H1 (cell line): ENCODE measurements at places on chromosomes 1 and 21. TPM values are rescaled to one million over a fixed set of nuclear protein-coding genes. Genes with fewer than 3 reads are reported as not detected.

- no peak overlapping the region for H3K4me3 ChIP-seq
- H3K4me1 ChIP-seq: no peaks in the 10 kb centered on the region
- H3K27ac ChIP-seq: no peak overlapping the region
- no peaks in the 10 kb centered on the region for H3K36me3 ChIP-seq
- no peaks in the 10 kb centered on the region for H3K27me3 ChIP-seq
Measured at GRCh38 chr1:199669916-199670315, 357.6 kb upstream of the NR5A2 start.

GRCh38 chr1:195754303-195754702, 853.9 kb downstream of the KCNT2 start:
- DNase-seq: no peak

- H3K27me3 ChIP-seq: no peaks in the 10 kb centered on the region
- H3K4me1 ChIP-seq: peaks cover 10% of the 10 kb centered on the region
- H3K27ac ChIP-seq: peak overlapping the region; percentile 41
- peak; percentile 56 for DNase-seq
- no peaks in the 10 kb centered on the region for H3K36me3 ChIP-seq
Measured at GRCh38 chr1:115545791-115546733, 95.7 kb upstream of the VANGL1 start.

DNA sequence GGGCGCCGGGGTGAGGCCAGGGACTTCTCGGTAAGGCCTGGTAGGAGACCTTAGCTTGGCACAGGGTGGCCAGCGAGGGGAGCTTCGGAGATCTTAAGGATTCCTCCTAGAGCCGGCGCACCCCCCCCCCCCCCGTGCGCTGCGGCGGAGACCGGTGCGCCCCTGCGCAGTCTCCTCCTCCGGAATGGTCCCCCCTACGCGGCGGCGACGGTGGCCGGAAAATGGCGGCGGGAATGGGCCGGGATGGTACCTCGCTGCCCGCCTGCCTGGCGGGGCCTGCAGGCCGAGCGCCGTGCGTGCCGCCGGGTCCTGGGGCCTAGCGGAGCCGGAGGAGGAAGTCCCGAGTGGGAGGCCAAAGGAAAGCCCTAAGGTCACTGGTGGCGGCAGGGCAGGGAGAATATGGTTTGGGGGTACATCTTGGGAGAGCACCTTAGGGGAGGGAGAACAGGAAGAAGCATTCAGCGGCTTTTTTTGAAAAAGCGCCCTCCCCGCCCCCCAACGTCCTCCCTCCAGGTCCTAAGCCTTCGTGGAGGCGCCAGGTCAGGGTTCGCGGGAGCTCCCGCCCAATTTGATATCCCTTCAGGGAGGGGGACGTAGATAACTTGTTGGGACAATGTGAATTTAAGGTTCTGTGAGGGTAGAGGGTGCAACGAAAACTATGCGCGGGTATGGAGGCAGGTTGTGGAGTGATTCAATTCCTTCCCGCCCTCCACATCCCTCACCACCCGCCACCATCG, 429 bp downstream of the SRRM1 start:
- H3K36me3 ChIP-seq: peaks cover 21% of the 10 kb centered on the region
- H3K4me3 ChIP-seq: peak overlapping the region; percentile 90
- peak overlapping the region; percentile 94 for H3K27ac ChIP-seq

DNA sequence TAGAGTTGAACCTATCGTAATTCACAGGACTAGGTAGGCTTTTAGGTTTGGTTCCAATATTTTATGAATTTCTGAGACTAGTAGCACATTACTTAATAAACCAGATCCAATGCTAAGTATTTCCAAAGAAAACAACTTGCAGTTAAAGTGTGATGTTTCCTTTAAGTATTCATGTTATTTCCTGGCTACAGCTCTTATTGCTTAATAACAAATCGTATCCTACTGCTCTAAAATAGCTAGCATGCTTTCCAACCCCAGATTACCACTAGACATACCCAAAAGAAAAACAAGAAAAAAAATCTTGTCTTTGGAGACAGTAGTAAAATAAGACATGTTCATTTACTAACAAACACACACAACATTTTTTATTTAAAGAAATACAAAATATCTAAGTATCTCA, 898 bp downstream of the KRTAP27-1 start:
- H3K36me3 ChIP-seq: no peaks in the 10 kb centered on the region
- no peak overlapping the region for H3K27ac ChIP-seq
- no peak overlapping the region for H3K4me3 ChIP-seq
- no peaks in the 10 kb centered on the region for H3K27me3 ChIP-seq
- no peaks in the 10 kb centered on the region for H3K4me1 ChIP-seq

DNA sequence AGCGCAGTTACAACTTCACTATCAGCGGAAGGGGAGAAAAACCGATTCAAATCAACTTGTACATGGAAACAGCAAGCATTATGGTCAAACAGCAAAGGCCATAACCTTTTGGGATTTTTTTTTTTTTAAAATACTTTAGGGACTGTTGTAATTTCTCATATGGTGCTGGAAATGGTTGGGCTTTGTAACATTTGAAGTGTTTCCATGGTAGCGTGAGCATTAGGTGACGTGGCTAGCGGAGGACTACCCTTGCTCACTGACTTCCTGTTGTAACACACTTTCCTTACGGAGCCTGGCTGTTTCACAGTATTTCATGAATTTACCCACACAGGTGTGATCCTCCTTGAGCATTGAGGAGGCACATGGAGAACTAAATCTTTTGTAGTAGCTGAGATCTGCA, 269.5 kb downstream of the TM2D1 start:
- no peaks in the 10 kb centered on the region for H3K36me3 ChIP-seq
- H3K27me3 ChIP-seq: no peaks in the 10 kb centered on the region
- peaks cover 1% of the 10 kb centered on the region; the same call in 1 of the 2 replicates for H3K4me1 ChIP-seq

- no peak overlapping the region for H3K4me3 ChIP-seq
- H3K4me1 ChIP-seq: no peaks in the 10 kb centered on the region
- no peak overlapping the region for H3K27ac ChIP-seq
- H3K36me3 ChIP-seq: no peaks in the 10 kb centered on the region
Measured at GRCh38 chr1:50181027-50181663, 72.4 kb downstream of the ELAVL4 start.

GRCh38 chr1:20197329-20197791, 11.0 kb upstream of the PLA2G2C start:
- no peaks in the 10 kb centered on the region for H3K36me3 ChIP-seq
- no peak for DNase-seq
- H3K4me3 ChIP-seq: no peak overlapping the region
- no peaks in the 10 kb centered on the region for H3K27me3 ChIP-seq
- H3K4me1 ChIP-seq: no peaks in the 10 kb centered on the region; the same call in 1 of the 2 replicates

DNA sequence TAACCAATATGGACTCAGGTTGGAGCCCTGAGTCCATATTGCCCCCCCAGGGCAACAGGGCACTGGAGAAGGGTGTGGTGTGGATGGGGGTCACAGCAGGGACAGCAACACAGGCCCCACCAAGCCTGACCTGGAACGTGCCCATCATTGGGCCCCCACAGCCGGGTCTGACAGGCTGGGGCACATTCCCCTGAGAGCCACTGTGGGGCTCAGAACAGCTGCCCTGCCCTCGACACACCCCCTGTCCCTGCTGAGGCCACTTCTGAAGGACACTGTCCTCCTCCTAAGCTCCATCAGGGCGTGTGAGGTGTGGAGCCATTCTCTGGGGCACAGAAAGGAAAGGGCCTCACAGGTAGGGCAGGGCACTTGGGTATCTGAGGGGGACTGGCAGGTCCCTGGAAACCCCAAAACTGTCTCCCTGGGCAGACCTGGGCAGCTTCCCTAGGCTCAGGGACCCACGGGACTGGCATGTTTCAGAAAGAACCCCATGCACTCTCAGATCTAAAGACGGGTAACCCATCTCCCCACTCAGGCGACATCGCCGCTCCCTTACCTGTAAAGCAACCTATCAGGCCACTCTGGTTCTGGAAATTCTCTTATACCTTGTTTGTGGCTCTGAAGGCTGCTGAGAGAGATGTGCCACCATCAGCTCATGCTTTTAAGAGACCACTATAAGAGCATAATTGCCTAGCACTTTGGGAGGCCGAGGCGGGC, 95.5 kb downstream of the DMRTB1 start:
- no peaks in the 10 kb centered on the region for H3K36me3 ChIP-seq
- peaks cover 4% of the 10 kb centered on the region; the same call in 1 of the 2 replicates for H3K27me3 ChIP-seq
- no peak overlapping the region for H3K4me3 ChIP-seq

DNA sequence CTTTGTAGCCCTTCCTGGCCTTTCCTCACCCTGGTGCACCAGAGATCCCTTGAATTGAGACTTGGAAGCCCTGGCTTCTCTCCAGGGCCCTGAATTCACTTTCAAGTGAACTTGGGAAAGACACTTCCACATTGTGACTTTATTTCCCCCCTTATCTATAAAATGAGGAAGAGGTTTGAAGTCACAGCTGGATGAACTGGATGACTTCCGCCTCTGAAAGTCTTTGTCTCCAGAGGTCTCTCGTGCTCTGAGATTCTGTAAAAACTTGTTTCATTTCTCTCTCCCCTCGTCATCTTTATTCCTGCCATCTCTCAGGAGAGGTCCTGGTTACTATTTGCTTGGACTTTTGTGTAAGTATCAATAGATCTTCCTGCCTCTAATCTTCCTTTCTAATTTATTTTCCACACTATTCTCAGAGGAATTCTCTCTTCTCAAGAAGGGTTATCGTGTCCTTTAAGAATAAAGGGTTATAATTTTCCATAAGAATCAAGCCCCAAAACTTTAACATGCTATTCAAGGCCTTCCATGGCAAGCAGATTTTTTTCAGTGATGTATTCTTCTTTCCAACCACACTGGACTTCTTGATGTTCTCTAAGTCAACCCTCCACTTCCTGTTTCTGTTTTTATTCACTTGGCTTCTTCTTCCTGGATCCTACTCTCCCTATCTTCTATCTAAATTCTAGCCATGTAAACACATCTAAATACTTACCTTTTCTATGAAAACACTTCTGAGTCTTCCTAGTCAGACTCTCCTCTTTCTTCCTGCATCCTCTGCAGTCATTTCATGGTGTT, 6.5 kb upstream of the RPTN start:
- no peaks in the 10 kb centered on the region for H3K36me3 ChIP-seq
- no peak overlapping the region for H3K27ac ChIP-seq
- H3K4me1 ChIP-seq: no peaks in the 10 kb centered on the region
- no peak for DNase-seq
- H3K4me3 ChIP-seq: no peak overlapping the region
- H3K27me3 ChIP-seq: no peaks in the 10 kb centered on the region

GRCh38 chr1:19351873-19352272, 39.7 kb downstream of the SLC66A1 start:
- peaks cover 18% of the 10 kb centered on the region for H3K4me1 ChIP-seq
- no peaks in the 10 kb centered on the region for H3K27me3 ChIP-seq
- no peak overlapping the region for H3K27ac ChIP-seq
- peaks cover 3% of the 10 kb centered on the region; the same call in 1 of the 2 replicates for H3K36me3 ChIP-seq
- H3K4me3 ChIP-seq: no peak overlapping the region

DNA sequence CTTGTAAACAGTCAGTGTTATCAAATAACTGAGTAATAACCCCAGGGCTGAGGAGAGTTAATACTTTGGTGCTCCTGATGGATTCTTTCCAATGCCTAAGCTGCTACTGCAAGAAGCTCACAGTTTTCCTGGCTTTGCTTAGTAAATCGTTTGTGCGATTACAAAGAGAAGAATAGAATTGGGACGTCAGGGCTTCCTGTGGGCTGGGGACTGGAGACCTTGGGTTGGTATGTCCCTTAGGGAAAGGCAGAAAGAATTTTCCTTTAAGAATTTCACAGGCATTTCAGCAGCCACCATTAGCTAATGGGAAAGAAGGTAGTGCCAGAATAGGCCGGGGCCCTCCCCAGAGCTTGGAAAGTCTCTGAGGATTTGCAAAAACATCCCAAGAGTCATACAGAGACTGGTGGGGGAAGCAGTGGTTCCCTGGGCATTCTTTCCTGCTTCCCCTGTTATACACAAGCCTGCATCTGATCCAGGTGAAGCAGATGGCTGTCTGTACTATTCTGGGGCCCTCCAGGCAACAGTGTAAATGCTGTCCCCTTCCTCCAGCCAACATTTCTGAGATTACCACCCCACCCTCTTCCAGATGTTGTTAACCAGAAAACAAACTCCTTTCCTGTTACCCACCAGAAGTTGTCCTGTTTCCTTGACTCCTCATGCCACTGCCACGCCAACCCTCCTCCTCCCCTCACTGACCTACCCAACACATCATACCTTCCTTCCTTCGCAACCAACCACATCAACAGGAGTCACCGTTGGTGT, 40.2 kb downstream of the PLXNA2 start:
- H3K27me3 ChIP-seq: no peaks in the 10 kb centered on the region
- no peak for DNase-seq
- no peaks in the 10 kb centered on the region; the same call in 1 of the 2 replicates for H3K4me1 ChIP-seq
- no peaks in the 10 kb centered on the region for H3K36me3 ChIP-seq
- no peak overlapping the region for H3K27ac ChIP-seq

DNA sequence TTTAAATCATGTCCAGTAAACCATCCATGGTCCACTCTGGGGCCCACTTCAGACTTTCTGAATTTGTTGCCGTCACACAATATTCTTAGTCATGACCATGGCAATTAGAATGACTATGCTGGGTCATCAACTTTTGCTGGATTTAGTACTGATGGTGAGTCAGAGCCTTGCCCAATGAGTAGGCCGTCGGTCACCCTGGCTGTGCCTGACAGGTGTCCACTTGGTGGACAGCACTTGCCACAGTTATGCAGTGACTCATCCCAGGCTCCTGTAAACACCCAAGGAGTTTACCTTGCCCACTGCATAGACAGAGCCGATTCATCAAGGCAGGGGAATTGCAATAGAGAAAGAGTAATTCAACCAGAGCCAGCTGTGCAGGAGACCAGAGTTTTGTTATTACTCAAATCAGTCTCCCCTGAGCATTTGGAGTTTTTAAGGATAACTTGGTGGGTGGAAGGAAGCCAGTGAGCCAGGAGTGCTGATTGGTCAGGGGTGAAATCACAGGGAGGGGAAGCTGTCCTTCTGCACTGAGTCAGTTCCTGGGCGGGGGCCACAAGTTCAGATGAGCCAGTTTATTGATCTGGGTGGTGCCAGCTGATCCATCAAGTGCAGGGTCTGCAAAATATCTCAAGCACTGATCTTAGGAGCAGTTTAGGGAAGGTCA, 333.8 kb downstream of the PTPRU start:
- H3K27me3 ChIP-seq: no peaks in the 10 kb centered on the region
- no peaks in the 10 kb centered on the region; the same call in 1 of the 2 replicates for H3K36me3 ChIP-seq
- H3K4me3 ChIP-seq: no peak overlapping the region
- no peaks in the 10 kb centered on the region for H3K4me1 ChIP-seq
- DNase-seq: no peak
- no peak overlapping the region for H3K27ac ChIP-seq

DNA sequence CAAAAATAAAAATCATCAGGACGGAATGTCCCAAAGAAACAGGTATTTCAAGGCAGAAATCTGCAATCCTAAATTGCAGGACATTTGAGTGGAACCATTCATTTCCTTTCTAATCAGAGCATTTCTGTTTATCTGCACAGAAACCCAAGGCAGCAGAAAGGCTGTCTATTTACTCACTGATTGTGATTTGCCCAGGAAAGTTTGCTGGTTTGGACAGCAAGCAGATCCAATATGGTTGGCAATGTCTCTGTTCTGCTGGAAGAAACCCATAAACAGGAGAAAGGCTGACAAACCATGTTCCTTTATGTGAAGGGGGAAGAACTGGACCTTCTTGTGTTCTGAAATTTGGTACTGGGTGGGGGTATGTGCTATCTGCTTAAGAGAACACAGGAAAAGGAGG, 120.1 kb downstream of the CLIC6 start:
- DNase-seq: no peak
- peaks cover 3% of the 10 kb centered on the region; the same call in 1 of the 2 replicates for H3K4me1 ChIP-seq
- H3K27ac ChIP-seq: no peak overlapping the region
- no peaks in the 10 kb centered on the region for H3K27me3 ChIP-seq
- no peak overlapping the region for H3K4me3 ChIP-seq

TMEM240 gene
- total RNA-seq: 3.6 and 6.6 TPM in 2 replicates

CELA2A gene
- total RNA-seq: not detected in 2 replicates
